NCI-H1417 treated with DMSO at 0.1 percent for 48 hours (cell line): ENCODE measurements at places on chromosomes 1 and 21.

DNA sequence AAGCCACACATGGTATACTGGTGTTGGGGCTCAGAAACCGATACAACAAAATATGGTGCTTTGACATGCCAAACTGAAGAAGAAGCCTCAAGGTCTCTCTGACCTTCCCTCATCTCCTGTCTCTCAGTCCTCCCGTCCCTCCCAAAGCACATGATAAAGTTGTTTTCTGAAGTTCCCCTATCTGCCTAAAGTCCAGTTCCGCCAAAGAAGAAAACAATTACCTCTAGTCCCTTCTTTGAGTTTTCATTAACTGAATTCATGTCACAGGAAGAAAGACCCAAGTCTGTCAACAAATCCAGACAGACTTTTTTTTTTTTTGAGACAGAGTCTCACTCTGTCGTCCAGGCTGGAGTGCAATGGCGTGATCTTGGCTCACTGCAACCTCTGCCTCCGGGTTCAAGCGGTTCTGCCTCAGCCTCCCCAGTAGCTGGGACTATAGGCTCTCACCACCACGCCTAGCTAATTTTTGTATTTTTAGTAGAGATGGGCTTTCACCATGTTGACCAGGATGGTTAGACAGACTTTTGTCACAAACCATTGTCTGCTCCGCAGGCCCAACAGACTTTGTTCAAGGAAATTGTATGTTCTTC, 32.2 kb upstream of the SLC2A1 start:
- no peak for DNase-seq

- no peak for DNase-seq
These were observed 13.7 kb downstream of the PI4KB start for GRCh38 chr1:151313501-151313900.

GRCh38 chr1:145961425-145962156, 2.8 kb downstream of the ANKRD34A start:
- DNase-seq, result no peak

DNA sequence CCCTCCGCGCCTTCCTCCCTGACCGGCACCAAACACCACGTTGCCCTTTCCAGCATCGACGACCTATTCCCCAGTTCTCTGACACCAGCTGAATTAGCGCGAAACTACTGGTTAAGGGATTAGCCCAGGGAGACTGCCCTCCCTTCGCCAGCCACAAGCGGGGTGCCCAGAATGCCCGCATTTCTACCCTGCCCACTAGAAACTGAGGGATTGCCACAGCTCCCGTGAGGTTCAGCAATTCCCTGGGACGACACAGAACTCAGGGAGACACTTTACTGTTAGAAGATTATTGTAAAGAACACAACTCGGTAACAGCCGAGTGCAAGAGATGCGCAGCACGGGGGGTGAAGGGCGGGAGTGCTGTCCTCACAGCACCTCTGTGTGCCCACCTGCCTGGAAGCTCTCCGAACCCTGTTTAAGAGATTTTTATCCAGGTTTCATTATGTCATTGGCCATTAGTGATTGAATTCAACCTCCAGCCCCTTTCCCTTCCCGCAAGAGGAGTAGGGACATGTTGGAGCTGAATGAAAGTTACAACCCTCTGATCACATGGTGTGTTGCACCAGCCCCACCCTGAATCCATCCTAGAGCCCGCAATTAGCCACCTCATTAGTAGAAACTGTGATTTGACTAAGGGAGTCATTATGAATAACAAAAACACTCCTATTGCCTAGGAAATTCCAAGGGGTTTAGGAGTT, 15.8 kb upstream of the RIPPLY3 start:
- DNase-seq, result no peak

DNA sequence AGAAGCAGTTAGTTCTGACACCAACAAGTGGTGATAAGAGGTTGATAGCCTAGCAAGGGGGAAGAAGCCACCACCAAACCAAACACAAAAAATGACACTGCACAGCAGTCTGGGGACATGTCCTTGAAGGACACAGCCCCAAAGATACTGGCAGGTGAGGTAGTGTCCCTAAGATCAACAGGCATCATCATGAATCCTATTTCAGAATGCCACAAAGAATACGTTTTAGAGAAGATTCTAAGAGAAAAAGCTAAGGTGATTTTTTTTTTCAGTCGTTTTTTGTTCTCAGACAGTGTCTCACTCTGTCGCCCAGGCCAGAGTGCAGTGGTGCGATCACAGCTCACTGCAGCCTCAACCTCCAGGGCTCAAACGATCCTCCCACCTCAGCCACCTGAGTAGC, 19.6 kb downstream of the MTHFR start:
- no peak for DNase-seq

DNA sequence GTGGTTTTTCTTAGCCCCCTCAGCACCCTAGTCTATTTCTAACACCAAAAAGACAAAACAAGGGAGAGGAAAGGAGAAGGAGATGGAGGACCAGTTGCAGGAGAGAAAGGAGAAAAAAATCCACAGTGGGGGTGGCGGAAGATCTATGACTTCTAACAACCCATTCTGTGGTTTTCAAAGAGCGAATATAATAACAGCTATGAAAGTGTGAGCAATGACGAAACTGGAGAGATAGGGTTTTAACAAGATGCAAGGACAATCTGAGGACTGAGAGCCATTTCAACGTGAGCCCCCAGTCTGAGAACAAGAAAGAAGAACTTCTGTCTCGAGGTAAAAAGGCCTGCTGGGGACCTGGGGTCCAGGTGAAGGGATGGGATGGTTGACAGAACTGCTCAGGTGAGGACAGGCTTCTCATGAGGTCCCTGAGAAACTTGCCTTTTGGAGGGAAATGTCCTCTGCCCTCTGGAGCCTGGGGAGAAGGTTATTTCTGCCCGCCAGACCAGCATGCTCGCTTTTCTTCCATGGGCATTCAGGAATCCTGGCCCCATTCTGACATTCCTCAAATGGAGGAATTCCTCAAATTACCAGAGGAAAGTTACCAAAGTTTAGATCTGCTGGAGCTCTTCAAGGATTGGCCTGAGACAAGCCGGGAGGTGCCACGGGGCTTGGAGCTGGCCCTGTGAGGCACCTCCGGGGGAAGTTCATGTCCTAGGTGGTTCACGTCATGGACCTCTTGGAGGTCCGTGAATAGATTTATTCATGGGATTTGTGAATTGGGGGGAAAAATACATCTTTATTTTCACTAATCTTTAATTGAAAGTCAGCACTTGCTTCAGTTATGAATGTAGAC, at the start of gene CD160:
Gene CD160, plus strand, starts transcription at position 270 of the 850 bp plus-strand sequence. CDS start 8,829 bp downstream, outside the sequence.
- no peak for DNase-seq

DNA sequence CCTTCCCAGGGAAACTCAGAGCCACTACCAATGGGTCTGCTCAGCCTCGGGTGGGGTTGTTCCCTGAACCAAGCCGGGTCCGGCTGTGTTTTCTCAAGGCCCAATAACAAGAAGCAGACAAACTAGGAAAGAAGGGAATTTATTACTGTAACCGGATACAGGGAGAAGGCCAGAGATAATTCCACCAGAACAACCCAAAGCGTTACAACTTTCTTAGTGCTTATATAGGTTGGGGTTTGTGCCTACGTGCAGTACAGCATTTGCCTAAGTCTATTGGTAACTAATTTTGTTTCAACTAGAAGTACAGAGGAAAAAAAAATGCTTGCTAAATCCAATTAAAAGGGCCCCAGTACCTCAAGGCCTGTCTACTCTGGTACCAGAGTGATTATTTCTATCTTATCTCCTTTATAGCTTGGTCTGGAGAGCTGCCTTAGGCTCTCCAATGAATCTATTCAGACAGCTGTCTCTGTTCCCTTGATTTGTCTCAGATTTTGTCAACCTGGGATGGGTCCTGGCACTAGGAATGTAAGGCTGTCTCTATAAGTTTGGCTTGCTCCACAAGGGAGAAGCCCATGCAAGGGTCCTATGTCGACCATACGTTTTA, 57.3 kb upstream of the CCDC190 start:
- no peak for DNase-seq

DNA sequence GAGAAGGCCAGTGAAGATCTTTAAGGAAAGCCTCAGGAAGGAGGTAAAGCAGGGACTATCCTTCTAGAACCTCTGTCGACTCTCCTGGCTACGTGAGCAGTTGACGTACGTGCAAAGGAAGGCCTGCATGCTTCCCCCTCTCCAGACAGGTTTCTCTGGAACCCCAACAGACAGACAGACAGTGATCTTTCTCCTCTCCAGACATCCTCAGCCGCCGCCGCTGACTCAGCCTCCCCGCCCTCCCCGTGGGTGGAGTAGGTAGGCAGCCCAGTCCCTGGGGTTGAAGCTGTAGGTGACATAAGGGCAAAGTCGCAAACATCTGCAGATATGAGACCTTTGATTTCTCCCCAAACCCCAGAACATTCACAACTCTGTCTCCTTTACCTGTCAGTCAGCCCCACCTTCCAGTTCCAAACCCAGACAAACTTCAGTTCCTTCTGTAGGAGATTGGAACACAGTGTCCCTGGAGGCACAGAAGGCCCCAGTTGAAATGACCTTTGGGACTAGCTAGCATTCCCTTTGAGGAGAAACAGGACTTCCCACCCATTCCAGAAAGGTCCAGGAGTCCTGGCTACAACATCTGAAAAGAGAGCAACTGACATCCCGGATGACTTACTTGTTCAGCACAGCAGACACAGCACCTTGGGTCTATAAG, 146.0 kb upstream of the JUN start:
- DNase-seq, result no peak

DNA sequence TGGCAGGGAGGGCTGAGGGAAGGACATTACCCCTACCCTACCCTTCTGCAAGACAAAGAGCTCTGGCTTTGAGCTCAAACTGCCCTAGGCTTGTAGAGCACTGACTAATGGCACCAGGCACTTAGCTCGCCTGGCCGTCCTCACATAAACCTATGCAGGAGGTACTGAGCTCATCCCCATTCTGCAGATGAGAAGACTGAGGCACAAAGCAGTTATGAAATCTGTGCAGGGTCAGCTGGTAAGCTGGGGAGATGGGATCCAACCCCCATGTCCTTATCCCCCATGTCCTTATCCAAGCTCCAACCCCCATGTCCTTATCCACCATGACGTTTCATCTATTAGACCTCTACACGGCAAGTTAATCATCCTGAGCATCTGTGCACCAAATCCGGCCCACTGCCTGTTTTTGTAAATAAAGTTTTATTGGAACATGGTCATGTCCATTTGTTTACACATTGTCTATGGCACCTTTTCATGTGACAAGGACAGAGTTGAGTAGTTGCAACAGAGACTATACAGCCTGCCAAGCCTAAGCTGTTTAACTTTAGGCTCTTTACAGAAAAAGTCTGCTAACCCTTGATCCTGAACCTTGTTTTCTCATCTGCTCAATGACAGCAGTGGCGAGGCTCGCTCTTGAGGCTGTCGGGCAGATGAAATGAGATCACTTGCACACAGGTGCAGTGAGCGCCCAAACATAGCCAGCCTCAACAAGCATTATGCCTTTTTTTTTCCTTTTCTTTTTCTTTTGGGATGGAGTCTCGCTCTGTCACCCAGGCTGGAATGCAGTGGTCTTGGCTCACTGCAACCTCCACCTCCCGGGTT, 86.8 kb downstream of the FBXO2 start:
- DNase-seq, result no peak

- DNase-seq, result no peak
These were observed 62.1 kb downstream of the GNG12 start for GRCh38 chr1:67771152-67771551.

- DNase-seq, result peak; percentile 50
These were observed 1.6 kb downstream of the NRIP1 start for GRCh38 chr21:15063081-15063813.

- DNase-seq, result no peak
These were observed 14.0 kb upstream of the GBP5 start for GRCh38 chr1:89286549-89287180.

DNA sequence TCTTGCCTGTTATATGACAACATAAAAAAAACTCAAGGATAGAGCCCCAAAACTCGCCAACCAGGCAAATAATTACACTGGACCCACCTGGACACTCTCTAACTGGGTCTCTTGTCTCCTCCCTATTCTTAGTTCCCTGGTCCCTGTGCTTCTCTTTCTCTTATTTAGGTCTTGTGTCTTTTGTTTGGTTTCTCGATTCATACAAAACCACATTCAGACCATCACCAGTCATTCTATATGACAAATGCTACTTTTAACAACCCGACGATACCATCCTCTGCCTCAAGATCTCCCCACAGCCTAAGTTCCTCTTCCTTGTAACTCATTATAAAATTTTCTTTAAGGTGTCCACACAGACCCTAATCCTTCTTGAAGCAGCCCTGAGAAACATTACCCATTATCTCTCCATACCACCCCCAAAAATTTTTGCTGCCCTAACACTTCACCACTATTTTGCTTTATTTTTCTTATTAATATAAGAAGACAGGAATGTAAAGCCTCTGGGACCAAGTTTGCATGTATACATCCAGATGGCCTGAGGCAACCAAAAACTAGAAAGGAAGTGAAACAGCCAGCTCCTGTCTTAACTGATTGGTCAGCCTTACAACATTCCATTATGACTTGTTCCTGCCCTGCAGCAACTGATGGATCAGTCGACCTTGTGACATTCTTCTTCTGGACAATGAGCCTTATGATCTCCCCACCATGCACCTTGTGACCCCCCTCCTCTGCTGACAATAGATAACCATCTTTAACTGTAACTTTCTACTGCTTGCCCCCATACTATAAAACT, 638.2 kb downstream of the AMY1C start:
- DNase-seq, result no peak

DNA sequence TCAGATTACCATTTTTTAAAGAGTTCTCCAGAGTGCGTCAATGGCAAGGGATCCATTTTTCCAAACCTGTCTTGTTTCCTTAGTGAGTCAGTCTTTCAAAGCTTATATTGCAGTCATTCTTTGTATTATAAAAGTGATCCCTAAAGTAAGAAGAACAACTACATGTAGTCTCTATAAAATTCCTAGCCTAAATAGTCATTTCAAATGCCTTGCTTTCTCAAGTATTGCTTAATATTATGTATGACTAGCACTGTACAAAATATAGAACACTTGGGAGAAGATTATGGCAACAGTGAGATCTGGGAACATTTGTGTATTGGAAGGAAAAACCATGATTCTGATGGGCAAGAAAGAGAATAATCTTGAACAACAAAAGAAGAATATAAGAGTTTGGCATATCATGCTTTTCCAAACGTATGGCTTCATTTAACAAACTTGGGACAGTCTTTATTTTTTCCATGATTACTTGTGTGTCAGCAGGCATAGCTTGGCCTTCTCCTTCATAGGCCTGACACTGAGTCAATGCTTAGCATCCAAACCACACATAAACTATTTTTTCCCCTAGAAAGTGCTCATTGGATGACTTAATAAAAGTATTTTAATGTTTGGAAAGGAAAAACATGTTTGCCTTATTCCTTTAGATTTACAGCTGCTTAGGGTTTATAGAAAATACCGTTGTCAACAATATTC, 547.4 kb downstream of the LTN1 start:
- DNase-seq, result no peak

- no peak for DNase-seq
These were observed 552.9 kb downstream of the LTN1 start for GRCh38 chr21:28439788-28440187.

GRCh38 chr1:40694353-40694874, 2.9 kb downstream of the NFYC start:
- DNase-seq, result no peak
